ENCODE measurements at places on chromosomes 2 and 18.

- no peak for DNase-seq
Observed at GRCh38 chr2:149989447-149990063, 402.0 kb upstream of the MMADHC start.

- DNase-seq = no peak
Observed at GRCh38 chr2:232982926-232983668, 30.0 kb downstream of the NGEF start.

DNA sequence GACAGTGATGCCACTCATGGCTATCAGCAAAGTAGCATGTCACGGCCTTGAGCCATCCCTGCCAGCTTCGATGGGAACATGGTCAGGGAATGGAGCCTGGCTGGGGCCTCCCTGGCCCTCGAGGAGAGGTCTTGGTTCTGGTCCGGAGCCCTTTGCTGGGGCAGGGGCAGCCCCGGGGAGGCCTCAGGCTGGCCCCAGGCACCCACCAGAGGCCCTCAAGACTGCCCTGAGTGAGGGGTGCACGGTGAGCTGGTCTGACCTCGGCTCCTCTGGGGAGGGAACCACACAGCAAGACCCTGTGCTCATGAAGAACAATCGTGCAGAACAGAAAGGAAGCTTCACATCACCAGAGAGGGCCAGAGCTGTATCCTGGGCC is 75.2 kb upstream of the OTOS start:
- no peak for DNase-seq

DNA sequence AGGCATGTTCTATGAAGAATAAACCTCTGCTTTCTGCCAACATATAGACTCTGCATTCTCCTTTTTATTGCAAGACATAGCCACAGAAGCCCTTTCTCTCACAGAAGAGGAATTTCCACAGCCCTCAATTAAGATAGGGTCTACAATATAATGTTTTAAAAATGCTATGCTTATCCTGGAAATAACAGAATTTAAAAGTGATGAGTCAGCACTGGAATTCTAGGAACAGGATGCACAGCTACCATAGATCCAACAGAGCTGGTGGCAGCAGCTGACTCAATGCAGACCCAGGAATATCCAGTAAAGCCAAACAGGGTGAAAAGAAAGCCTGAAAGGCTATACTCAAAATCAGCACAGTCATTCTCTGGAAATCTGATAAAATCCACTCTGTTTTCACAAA is 866.9 kb downstream of the TRIB2 start:
- no peak for DNase-seq

DNA sequence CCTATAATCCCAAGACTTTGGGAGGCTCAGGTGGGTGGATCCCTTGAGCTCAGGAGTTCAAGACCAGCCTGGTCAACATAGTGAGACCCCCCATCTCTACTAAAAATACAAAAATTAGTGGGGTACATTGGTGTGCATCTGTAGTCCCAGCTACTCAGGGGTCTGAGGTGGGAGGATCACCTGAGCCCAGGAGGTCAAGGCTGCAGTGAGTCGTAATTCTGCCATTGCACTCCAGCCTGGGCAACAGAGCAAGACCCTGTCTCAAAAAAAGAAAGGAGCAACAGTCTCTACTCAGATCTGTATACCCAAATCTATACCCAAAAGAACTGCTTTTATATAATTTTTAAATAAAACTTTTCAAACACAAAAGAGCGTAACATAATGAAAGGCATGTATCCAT is 5.5 kb upstream of the HSBP1L1 start:
- no peak for DNase-seq

- no peak for DNase-seq
Observed at GRCh38 chr2:129716781-129717559, 262.5 kb upstream of the RAB6C start.

DNA sequence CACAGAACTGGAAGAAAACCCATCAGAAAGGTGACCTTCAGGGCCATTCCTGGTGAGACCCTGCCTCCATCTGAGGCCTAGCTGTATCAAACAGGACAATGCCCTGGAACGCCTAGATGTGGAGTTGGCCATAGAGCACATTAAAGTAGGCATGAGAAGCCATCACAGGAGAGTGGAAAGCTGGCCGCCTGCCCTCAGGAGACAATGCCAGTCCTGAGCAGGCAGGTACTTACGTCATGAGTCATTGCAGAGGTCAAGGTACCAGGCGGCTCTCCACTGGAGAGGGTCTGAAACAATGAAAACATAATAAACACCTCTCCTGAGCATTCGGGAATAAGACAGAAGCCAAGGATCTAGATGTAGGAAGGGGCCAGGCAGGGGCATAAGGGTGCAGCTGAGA is 68.6 kb downstream of the CCDC93 start:
- DNase-seq = no peak

- no peak for DNase-seq
Observed at GRCh38 chr2:228082571-228082970, 98.9 kb downstream of the SPHKAP start.

- no peak for DNase-seq
Observed at GRCh38 chr18:27057519-27058234, 127.4 kb downstream of the CHST9 start.

DNA sequence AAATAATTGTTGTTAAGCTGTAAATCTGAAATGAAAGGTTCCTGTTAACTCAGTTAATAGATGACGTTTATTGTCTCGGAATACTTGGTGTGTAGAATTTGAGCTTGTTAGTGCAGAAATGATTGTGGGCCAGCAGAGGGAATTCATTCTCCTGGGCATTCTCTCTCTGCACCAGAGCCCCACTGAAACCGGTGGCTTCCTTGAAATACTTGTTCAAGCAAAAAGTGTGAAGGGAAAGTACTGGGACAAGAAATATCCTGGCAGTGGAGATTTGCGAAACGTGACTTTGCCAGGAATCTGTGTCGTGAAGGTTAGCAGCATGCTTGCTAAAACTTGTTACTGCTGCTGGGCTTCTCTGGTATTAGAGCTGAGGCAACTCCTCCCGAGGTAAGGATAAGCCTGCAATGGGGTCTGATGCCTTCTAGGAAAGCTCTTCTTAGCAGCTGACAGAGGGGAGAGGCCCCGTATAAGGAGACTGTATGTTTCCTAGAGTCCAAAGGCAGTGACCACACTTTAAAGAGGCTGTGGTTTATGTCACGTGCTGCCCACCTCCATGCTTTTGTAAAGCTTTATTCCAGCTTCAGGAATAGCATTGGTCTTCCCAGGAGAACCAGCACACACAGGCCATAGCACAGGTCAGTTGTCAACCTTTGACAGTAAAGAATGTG is 2.0 kb downstream of the ITGA6 start:
- DNase-seq = no peak

GRCh38 chr2:162058973-162059668 is 14.9 kb downstream of the DPP4 start:
- no peak for DNase-seq

DNA sequence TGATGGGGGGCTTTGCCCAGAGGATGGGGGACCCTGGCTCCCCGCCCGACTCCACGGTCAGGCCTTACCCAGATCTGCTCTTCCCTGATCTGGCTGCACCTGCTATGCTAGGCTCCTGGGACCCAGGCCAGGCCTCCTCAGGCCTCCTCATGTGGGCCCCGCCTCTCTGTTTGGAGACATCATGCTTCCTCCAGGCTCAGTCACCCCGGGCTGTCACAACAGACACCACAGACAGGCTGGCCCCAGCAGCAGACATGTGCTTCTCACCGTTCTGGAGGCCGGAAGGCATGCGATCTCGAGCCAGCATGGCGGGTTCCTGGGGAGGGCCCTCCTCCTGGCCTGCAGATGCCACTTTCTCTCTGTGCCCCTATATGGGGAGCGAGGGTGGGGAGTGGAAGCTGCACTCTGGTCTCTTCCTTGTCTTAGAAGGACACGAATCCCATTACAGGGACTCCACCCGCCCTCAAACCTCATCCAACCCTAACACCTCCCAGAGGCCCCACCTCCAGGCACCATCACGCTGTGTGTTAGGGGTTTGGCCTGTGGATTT is 10.8 kb upstream of the NEU4 start:
- DNase-seq = no peak

- no peak for DNase-seq
Observed at GRCh38 chr2:239259603-239260298, 141.1 kb downstream of the HDAC4 start.

DNA sequence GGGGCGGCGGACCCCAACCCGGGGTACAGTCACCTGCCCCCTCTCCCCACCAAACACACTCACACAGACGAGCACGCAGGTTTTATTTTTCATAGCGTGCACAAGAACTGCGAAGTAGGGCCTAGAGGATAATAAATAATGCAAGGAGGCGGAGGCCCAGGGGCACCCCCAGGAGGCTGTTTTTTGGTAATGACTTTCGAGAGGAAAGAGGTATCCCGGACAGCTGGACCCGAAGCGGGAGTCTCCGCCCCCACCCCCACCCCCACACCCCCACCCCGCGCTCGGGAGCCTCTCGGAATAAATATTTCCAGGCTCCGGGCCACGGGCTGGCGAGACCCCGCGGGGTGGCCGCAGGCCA is 3.4 kb downstream of the CYP26B1 start:
- no peak for DNase-seq

- no peak for DNase-seq
Observed at GRCh38 chr2:84956334-84957297, 14.3 kb upstream of the KCMF1 start.
